ENCODE measurements at places on chromosomes 16 and 17.

DNA sequence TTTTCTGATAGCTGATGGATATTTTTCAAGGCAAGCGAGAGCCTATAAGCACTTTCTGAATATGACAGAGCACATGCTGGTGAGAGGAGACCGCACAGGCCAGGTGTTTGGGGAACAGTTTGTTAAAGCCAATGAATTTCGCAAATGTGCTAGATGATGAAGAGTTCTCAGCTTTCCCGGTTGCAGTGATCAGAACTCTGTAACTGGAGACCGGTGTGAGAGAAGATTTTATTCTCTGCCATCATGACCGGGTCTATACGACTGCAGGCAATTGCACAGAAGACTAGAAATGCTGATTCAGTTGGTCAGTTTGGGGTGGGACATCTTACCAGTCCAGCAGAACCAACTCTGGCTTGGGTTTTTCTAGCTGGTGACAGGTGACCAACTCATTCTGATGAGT, 25.4 kb downstream of the SMTNL2 start:
- no peak for DNase-seq

- DNase-seq = no peak
Measured at GRCh38 chr17:47239967-47240651, 13.5 kb upstream of the ITGB3 start.

DNA sequence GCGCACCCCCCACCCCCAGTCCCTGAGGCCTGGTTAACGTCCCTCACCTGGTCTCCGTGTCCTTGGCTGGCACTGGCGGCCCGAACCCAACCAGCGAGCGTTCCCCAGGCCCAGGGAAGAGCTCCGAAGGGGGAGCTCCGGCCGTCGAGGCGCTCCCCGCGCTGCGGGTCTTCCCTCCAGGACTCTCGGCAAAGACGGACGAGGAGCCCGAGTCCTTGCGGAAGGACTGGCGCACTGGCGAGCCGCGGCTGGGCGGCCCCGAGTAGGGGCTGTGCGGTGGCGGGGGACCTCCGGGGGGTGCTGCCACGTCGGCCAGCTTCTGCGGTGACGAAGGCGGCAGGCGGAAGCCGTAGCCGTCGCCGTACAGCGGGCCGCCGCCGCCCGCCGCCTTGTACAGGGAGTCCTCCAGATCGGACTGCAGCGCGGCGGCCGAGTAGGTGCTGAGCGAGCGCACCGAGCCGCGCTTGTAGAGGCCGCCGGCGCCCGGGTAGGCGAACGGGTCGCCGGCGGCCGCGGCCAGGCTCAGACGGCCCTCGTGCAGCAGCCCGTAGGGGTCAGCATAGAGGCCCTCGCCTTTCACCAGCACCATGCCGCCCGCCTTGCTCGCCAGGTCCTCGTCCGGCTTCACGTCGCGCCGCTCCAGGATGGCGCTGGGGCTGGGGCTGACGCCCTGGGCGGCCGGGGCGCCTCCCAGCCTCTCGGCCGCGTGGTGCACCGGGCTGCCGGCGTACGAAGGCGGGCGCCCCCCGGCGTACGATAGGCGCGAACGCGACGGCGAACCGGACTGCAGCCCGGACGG, 44.1 kb downstream of the SRCIN1 start:
- no peak for DNase-seq

GRCh38 chr17:83067071-83067717, 12.2 kb upstream of the METRNL start:
- no peak for DNase-seq

DNA sequence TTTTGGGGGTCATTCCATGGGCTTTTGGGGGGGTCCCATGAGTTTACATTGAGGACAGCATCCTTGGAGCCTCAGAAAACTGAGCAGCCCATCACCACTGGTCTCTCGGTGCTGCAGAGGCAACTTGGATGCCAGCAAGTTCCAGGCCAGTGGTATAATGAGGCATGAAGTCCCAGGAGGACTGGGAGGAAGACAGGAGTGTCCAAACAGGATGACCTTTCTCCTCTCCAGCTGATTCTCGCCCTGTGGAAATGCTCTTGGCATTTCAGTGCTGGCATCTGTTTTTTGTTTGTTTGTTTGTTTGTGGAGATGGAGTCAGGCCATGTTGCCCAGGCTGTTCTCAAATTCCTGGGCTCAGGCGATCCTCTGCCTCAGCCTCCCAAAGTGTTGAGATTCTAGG, 347.6 kb downstream of the SNX29 start:
- no peak for DNase-seq

GRCh38 chr16:79639576-79640311, 39.2 kb upstream of the MAF start:
- no peak for DNase-seq

- no peak for DNase-seq
Measured at GRCh38 chr17:16443511-16444257, 28.3 kb downstream of the TRPV2 start.

DNA sequence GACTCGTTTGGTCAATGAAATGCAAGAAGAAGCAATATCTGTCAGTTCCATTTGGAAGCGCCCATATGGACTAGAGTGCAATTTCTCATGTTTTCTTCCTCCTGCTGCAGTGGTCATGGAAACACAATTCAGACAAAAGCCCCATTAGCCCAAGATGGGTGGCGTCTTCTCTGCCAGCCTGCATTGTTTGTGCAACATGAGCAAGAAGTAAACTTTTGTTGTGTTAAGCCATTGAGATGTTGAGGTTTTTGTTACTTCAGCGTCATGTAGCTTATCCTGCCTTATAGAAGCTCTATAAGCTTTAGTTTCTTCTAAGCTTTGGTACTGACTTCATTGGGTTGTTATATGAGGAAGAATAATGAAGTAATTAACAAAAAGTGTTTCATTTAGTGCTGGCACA, 137.4 kb downstream of the NPIPB5 start:
- no peak for DNase-seq

DNA sequence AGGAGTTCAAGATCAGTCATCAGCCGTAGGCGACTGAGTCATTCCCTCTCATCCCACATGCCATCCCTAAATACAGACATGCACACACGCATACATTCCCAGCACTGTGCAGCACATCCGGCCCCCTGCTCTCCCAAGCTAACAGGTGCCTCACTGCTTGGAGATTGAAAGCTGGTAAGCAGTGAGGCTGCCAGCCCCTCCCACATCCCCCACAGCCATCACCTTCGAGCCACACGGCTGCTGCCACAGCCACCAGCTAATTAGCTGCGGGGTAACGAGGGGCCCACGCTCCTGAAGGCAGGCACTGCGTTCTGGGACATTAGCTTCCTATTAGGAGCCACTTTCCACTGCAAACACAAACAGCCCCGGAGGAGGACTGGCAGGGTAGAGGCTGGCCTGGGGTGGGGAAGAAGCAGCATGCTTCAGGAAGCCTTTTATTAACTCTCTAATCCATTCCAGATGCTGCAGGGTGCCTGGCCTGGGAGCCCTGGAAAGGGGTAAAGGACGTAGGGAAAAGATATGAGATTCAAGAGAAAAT, 179.6 kb downstream of the CCT6B start:
- no peak for DNase-seq

DNA sequence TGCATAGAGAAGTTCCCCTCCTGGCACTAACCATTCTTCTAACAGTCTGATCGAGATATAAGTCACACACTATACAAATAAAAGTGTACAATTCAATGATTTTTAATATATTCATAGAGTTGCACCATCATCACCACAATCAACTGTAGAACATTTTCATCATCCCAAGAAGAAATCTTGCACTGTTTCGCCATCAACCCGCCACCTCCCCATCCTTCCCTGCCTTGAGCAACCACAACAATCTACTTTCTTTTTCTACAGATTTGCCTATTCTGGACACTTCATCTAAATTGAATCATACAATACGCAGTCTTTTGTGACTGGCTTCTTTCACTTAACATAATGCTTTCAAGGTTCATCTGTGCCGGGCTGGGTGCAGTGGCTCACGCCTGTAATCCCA, 33.0 kb upstream of the GUCY2D start:
- DNase-seq = no peak

DNA sequence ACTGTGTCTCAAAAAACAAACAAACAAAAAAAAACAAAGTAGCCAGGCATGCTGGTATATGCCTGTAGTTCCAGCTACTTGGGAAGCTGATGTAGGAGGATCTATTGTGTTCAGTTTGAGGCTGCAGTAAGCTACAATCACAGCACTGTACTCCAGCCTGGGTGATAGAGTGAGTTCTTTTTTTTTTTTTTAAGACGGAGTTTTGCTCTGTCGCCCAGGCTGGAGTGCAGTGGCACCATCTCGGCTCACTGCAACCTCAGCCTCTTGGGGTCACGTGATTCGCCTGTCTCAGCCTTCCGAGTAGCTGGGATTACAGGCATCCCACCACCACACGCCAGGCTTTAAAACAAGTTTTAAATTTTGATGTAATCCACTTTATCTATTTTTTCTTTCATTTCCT, 80.2 kb upstream of the STAC2 start:
- no peak for DNase-seq

- DNase-seq = no peak
Measured at GRCh38 chr17:1391577-1391976, 8.4 kb downstream of the YWHAE start.

DNA sequence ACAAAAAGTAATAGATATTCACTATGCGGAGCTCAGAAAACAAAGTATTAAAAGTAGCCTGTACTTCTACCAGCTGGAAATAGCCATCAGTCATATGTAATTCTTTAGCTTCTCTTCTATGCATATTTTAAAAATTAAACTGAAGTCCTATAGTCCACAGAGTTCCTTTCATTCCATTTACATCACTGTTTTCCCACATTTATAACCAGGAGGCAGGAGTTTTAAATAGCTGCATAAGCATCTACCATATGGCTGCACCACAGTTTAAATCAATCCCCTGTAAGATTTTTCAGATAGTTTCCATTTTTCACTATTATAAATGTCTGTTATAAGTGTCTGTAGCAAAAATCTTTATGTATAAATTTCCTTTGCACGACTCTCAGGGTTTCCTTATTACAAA, 45.1 kb downstream of the ZFHX3 start:
- DNase-seq = no peak

GRCh38 chr16:69318177-69318910, 7.2 kb downstream of the VPS4A start:
- DNase-seq = no peak
